KBM-7 (cell line): ENCODE measurements at places on chromosomes 2 and 18.

GRCh38 chr2:206642075-206643025 is at the start of gene FAM237A:
TSS of gene FAM237A (plus strand) at chr2:206642487. CDS start at chr2:206644237, 1,750 bp downstream.
- peak; percentile 12 for DNase-seq

GRCh38 chr2:58235984-58236383 is 5.1 kb downstream of the FANCL start:
- no peak for DNase-seq

DNA sequence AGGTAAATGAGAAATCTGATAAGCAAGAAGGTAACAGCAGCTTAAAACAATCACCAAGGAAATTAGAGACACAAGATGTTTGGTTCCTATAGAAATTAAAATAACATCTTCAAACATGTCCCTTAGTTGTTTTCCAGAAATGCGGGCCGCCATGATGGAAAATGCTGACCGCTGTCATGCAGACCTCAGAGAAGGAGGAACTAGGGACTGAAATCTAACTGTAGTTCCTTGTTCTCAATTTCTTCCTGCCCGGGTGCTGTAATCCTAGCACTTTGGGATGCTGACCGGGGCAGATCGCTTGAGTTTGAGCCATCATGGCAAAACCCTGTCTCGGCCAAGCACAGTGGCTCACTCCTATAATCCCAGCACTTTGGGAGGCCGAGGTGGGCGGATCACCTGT is 51.1 kb downstream of the TEX51 start:
- no peak for DNase-seq

DNA sequence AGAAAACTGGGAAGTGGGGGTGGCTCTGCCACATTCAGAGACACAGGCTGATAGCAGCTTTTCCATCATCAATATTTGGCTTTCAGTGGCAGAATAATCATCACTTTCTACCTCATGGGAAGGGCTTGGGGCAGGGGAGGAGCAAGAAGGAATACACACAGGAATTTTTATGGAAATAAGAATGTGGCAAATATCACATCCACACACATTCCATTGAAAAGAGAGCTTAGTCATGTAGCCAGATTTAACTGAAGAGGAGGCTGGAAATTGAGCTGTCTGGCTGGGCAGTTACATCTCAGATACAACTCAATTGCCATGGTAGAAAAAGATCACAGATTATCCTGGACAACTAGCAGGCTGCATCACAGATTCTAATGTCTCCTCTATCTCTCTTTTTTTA is 1474.0 kb upstream of the ACVR2A start:
- no peak for DNase-seq

- no peak for DNase-seq
These were observed 60.2 kb downstream of the E2F6 start for GRCh38 chr2:11405599-11406266.

DNA sequence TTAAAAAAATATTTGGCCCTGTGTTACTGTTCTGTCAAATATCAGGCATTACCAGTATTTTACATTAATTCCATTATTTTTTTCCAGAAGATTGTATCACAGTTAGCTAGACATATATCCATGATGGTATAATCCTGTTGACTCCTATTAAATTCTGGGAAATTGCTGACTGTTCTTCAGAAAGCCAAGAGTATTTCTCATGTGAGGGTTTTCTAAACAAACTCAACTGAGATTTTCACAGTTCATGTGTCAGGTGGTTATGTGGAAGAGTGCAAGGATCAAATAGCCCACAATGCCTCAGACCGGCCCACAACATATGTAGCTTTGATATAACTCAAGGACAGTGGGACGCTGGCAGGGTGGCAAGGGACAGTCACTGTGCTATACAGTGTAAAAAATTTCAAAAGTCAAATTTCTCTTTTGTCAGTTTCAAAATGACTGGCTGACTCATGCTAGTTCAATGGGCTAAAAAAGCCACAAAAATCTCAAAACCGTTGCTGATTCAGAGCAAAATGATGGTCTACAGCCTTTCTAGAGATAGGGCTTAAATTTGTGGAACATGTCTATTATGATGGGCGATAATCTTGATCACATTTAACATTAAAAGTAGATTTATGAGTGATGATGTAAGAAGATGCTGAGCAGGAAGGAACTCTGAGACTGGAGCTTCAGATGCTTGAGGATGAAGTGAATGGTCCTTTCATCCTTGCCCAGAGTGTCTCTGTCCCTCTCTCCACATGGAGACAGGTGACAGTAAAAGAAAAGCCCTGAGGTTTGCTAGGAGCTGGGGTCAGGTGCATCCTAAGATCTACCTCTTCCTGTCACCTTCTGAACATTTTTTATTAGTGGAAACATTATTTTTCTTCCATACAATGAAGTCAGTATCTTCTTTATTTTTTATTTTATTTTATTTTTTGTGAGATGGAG is 175.8 kb upstream of the PIEZO2 start:
- DNase-seq, result no peak

DNA sequence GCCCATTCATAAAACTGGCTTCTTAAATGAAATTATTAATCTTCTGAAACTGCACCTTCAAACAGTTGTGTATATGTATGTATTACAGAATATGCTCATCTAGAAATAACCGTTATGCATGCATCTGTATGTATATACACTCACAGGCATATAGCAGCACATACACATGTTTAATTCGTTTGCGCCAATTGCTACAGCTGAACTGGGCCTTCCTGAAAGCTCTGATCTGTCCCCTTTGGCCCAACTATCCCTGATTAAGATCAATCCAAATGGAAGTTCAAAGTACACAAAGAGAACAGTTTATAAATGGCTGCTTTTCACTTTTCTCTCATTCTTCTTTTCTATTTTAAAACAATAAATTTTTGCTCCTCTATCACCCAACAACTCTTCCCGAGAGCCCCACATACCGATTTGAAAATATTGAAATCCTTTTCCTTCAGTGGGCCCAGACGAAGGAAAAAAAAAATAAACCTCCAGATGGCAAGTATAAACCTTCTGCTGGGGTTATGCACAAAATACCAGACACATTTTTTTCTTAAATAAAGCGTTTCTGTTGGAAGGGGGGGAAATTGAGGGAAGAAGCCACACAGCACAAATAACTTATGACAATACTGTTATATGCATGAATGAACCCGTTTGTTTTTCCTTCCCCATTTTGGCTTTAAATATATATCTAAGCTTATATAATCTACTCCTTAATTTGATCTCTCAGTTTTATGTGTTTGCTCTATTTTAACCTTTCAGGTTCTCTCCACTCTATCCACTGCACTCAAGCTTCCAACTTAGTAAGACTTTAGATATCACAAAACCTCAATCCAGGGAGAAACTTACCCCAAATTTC is 267.3 kb downstream of the TCF4 start:
- DNase-seq, result peak; percentile 39

DNA sequence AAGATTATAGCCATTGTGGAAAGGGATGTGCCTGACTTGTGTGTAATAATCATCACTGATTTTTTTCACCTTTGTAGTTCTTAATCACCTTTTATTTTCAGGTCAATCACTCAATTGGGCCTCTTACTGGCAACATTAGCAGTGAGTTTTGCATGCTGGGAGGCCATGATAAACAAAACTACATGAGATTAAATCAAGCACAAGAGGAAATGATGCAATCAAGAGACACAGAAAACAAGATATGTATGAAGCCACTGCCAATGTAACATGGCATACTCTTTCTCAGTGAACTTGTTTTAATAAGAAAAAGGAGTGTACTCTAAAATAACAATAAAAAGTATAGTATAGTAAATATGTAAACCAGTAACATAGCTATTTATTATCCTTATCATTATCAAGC is 69.9 kb upstream of the FSIP2 start:
- no peak for DNase-seq

- DNase-seq, result no peak
These were observed 50.0 kb downstream of the C2orf42 start for GRCh38 chr2:70140791-70141211.

DNA sequence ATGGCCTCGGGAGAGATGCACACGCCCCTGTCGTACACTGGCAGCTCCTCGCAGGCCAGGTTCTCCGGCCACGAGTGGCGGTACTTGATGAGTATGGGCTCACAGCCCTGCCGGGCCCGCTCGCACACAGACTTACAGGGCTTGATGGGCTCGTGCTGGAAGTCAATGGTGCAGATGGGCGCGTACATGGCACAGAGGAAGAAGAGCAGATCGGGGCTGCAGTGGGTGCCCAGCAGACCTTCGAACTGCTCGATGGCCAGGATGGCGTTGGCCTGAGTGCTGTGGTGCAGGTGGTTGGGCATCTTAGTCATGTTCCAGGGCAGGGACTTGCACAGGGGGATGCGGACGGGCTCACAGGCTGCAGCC is 359 bp downstream of the FRZB start:
- no peak for DNase-seq

DNA sequence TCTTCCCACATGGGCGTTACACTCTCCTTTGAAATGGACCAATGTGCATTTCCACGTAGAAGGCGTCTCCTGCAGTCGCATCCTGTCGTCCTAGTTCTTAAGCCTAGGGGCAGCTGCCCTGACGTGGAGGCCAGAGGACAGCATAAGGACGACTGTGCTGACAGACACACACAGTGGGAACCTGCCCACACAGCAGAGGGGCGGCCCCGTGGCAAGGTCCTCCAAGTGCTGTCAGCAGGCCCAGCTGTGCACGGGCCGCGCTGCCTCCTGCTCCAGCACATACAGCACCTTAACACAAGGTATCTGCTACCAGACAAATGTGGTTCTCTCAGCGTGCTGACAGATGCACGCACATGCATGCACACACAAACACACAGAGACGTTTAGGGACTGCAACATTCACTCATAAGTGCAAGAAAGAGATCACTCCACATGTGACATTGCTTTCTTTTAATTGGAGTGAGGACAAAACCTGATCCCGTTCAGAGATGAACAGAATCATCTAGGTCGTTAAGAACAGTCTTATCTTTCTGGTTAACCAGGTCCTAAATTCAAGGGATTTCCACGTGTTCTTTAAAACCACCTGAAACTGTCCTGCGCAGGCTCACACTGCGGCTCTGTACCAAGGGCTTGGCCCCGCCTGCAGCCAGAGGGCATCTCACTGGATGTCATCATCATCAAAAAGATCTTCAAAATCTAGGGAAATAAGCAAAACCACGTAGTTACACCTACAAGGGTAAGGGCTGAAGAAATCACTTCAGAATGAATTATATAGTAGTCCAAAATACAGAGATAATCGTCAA is 5.5 kb downstream of the COPS9 start:
- DNase-seq, result no peak

DNA sequence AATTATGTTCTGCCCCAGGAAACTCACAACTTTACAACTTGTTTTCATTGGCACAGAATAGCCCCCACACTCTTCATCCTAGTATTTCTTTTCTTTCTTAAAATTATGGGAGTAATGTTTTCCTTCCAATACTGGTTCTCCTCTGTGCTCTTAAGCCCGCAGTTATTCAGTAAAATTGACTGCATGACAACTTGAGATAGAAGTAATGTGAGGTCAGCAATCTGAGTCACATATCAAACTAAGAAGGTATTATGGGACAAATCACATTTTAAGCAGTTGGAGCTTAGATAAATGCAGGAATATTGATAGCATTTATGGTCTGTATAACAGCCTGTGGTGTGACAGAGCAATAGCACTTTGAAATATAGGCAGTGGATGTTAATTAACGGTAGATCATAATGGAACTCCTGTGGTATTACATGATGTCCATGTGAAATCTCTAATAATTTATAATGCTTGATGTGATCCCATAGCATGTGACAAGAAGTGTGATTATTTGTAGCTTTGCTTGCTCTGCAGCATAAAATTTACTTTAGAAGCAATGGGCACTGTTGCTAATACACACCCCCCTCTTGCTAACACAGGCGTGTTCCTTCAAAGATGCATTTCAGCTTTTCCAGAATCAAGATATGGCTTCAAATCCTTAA is 351.4 kb upstream of the CDH20 start:
- DNase-seq, result no peak

GRCh38 chr18:25097057-25097456 is 254.9 kb downstream of the ZNF521 start:
- no peak for DNase-seq

- no peak for DNase-seq
These were observed 49.6 kb downstream of the ZCCHC2 start for GRCh38 chr18:62572456-62572855.

GRCh38 chr2:164562666-164563065 is 58.6 kb downstream of the GRB14 start:
- DNase-seq, result no peak

DNA sequence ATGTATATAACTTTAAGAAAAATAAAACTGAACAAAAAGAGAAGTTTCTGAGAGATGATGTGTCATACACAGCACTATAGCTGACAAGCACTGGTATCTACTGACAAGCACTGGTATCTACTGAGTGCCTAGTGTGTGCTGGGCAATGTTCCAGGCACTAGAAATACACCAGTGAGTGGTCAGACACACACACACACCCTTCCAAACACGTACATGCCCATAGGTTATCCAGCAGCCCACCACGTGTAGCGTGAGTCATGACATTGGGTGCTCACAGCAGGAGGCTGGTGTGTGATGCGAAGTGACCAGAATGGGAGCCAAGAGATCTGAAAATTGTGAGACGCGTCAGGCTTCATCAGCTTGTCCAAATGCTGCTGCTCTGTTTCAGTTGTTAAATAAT is 12.2 kb upstream of the GNAL start:
- DNase-seq, result no peak

- DNase-seq, result no peak
These were observed 1003.5 kb downstream of the TSN start for GRCh38 chr2:122758967-122759366.

- DNase-seq, result peak; percentile 16
These were observed 18.9 kb upstream of the IL1R2 start for GRCh38 chr2:101972621-101973434.
